Stimulated activated CD4-positive, alpha-beta T cell treated with anti-CD3 and anti-CD28 coated beads, Interleukin-4, amount 100 ng/mL, for 24 hours (primary cell): ENCODE measurements at places on chromosomes 1 and 21.

DNA sequence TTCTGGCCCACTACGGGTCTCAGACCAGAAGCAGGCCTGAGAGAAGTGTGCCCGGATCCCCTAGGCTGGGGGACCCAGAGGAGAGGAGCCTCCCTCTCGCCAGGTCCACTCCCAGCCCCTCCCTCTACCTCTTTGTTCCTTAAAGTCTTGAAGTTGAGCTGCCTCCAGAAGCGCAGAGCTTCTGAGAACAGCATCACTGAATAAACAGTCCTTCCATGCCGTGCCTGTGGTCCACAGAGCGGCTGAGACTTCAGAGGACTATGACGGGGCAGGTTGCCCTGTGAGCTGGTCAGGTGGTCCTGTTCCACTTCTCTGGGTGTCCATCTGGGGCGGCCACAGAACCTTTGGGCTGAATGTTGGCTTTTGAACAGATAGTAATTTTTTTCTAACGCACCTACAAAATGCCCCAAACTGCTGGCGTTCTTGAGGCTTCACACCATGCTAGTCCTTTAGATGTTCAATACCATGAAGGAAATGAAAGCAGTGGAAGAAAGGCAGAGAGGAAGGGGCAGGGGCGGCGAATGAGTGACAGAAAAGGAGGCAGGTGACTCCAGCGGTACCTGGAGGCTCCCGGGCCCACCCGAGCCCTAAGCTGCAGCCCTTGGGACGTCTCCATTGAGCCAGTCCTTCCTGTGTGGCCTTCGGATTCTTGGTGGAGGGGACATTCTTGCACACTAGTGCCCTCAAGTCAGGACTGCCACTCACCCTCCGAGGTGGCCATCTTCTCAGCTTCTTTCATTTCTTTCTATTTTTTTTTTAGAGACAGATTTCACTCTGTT is 239.3 kb upstream of the VAMP3 start:
- no peak for DNase-seq

DNA sequence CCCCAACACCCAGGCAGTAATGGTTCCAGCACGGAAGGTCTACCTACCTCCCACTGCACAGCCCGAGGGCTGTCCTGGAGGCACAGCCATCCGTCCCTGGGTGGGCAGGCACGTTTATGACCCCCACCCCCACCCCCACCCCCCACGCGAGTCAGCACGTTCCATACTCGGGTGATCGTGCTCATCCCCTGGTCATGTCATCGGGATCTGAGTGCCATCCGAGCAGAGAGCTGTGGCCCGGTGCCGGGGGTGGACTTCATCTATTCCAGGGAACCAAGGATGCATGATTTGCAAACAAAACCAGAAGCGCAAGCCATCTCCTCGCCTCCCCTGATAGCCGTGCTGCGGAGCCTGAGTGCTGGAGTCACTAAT is 1.1 kb downstream of the TSPEAR start:
- no peak for DNase-seq

DNA sequence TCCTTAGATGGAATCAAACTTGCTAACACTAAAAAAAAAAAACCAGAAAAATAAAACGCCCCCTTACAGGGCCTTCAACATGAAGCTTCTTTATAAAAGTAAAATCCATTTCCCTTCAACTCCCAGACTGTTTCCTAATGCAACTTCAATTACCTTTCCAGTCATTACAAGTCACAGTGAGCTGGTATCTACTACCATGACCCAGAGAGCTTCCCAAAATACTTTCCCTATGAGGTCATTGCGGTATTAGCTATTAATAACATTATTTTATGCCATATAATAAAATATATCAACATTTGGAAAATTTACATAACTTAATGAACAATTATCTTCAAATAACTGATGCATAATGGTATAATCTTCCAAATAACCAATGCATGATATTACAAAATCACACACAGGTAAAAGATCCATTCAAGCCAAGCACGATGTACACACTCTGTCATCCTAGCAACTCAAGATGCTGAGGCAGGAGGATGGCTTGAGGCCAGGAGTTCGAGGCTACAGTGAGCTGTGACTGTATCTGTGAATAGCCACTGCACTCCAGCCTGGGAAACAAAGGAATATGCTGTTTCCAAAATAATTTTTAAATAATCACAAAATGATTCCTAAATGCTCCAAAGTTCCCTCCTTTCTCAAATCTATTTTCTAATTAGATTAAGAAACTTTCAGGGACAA is 24.1 kb downstream of the EIF4G3 start:
- DNase-seq: no peak

- DNase-seq: no peak
Measured at GRCh38 chr1:41617336-41617735, 132.9 kb upstream of the EDN2 start.

DNA sequence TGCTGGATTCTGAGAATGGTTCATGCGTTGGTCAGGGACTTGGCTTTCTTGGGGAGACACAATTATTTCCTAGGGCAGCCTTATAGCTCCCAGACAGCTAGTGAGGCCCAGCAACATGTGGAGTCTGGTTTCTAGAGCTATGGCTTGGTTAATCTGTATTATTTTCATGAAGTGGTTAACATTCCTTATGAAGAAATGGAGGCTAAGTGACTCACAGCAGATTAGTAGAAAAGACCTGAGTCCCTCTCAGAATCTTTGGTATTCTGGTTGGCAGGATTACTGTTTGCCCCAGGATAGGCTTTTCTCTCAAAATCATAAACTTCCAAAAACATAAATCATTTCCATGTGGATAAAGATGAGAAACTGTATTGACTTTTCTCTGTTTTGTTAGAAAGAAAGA is 42.3 kb downstream of the DUSP10 start:
- no peak for DNase-seq

DNA sequence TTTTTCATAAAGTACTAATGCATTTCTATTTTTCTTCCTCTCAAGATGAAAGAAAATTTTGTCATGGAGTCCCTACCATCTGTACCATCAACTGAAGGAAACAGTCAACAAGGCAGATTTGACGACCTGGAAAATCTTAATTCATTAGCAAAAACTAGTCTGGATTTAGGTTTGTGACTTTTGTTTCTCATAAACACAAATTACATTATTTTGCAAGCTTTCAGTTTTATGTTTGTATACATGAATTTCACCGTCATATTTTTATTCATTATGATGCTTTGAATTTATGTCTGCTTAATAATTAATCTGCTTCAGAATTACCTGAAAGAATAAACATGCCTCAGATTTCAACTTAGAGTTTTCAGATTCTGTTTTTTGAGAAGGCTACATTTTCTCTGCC is 132.9 kb downstream of the PATJ start:
- no peak for DNase-seq

- DNase-seq: peak; percentile 68
Measured at GRCh38 chr1:24149866-24150233, 6.9 kb upstream of the IL22RA1 start.

- DNase-seq: no peak
Measured at GRCh38 chr1:97630948-97631347, 289.9 kb downstream of the DPYD start.

- DNase-seq: no peak
Measured at GRCh38 chr1:236692128-236692527, 5.8 kb downstream of the ACTN2 start.

DNA sequence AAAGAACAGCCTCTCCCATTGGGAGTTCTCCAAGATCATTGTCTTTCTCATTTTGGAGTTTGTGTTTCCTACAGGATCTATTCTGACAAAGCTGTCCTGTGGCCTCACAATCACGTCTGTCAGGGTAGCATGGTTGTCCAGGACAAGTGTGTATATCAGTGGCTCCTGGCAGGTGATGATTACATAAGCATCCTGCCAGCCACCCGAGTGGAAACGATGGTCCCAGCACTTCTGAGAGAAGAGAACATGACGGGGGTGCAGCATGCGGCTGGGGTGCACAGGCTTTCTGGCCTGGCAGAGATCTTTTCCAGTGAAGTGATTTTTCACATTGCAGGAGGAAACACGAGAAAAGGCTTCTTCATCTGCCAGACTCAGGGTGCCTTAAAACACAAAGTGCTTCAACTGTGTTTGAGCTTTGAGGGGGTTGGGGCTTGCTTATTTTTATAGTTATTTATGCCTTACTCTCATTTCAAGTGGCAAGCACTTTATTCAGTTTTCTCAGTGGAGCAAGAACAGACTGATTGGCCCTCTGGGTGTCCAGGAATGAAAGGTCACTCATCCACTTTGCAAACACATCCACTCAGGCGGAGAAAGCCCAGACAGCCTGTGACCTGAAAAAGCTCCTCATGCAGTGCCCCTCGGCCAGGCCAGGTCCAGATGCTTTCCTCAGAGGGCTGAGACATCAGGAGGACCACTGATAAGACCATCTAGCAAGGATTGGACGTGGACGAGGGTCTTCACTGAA is 186.0 kb downstream of the DUSP10 start:
- DNase-seq: no peak

DNA sequence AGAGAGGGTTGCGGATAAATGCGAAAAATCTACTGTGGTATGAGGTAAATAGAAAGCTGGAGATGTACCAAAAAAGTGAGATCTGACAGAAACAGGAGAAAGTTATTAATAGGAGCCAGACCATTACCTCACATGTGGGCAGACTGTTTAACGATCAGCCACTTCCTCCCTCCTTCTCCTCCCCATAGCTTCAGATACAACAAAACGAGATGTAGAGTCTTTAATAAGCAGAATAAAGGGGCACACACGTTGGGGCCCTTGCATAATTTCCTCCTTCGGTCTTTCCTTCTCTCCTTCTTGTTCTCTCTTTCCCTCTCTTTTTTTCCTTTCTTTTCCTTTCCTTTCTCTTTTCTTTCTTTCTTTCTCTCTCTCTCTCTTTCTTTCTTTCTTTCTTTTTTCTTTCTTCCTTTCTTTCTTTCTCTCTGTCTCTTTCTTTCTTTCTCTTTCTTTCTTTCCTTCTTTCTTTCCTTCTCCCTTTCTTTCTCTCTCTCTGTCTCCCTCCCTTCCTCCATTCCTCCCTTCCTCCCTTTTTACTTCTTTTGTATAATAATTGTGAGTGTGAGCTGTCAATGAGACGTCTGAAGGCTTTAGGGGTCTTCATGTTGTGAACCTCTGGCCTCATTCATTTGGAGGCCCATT is 242.1 kb downstream of the GRIK1 start:
- no peak for DNase-seq

DNA sequence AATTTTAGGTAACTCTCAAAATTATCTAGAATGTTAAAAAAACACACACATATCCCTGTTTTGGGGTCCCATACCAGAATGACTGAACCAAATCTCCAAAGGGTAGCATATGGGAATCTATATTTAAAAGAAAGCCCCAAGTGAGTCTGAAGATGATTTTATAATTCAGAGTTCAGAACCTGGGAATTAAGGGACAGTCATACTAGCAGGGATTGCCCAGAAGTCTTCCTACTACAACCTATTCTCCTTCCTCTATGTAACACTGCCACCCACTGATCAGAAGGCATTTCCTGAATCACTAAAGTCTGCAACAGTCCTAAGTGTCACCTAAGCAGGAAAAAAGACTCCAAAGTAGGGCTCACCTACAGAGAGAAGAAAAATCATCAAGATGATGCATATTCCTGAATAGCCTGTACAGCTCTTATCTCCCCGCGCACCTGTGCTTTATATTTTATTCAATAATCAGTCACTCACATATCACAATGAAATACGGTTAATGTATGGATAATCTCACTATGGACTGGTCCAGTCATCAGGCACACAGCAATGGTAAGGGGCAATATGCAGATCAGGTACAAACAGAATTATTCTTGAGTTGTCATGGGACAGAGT is 4.9 kb downstream of the RGS1 start:
- peak; percentile 18 for DNase-seq

DNA sequence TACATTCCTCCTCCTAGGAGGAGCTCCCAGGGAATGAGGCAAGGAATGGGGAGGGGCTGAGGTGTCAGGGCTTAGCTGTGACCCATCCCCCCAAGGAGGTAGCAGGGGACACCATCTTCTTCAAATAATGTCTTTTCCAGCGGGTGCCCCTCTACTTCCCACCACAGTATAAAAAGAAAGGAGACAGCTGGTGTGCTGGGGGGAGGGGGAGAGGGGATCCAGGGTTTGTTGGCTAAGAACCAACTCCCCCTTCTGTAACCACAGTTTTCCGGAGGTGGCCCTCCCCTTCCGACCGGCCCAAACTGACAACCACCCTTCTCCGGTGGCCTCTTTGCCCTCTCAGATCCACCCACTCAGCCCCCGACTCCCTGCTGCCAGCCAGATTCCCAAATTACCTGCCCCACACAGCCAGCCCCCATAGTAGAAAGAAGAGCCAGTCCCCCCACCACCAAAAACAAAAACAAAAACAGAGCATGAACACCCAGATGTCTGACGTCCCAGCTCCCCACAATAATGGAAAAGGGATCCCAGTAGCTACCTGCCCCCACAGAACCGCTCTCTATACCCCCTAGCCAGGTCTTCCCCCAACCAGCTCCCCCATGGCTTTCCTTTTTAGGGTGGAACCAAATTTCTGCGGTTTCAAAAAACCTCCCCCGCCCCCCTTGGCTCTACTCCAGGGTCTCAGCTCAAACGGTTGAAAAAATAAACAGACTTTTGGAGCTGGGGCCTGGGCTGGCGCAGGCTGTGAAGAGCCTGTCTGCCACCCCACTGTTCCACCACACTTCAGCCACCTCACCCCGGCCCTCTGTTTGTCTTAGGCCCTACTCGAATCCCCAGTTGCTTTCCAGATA is 2.1 kb downstream of the ARHGEF2 start:
- peak; percentile 62 for DNase-seq

- DNase-seq: no peak
Measured at GRCh38 chr1:85245456-85245855, 14.0 kb downstream of the C1orf52 start.

DNA sequence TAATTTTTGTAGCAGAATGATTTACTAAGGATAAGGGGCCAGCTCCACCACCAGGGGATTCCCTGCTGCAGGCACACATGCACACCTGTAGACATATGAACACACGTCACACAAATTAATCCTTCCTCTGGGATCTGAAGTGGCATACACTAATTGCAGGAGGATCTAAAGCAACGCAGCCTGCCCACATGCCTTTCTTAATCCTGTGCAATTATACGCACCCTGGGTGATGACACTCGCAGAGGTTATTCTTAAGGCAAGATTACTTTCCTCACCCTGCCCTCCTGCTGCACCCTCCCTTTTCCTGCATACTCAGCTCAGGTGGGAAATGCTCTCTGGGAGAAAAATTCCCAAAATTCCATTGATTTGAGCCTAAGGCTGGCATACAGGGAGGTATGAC is 7.5 kb upstream of the LORICRIN start:
- DNase-seq: no peak

GRCh38 chr1:73627723-73628122 is 570.3 kb downstream of the LRRIQ3 start:
- no peak for DNase-seq

- no peak for DNase-seq
Measured at GRCh38 chr1:43473463-43473862, 19.7 kb upstream of the HYI start.

GRCh38 chr21:35578831-35579471 is 481.4 kb downstream of the SETD4 start:
- peak; percentile 41 for DNase-seq

DNA sequence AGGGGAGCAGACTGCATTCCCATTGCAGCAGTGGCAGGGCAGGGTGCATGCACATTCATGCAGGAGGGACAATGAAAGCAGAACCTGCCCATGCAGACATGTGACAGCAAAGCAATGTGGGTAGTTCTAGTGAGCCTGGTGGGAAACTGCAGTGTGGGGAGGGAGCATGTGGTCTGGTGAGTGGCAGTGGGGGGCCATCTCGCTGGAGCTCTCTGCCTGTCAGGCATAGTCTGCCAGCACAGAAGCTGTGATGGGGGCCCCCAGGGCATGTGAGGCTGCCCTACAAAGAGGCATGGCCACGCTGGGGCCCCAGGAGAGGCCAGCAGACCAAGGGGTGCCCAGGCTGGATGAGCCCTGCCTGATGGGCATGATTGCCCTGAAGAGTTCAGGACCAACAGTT is 579.7 kb downstream of the PTPRC start:
- DNase-seq: no peak
